ENCODE measurements at places on chromosomes 13 and 19. TPM values are rescaled to one million over a fixed set of nuclear protein-coding genes. Genes with fewer than 3 reads are reported as not detected.

GRCh38 chr13:44459674-44460073 lies 86.0 kb downstream of the SERP2 start:
- DNase-seq: no peak

DNA sequence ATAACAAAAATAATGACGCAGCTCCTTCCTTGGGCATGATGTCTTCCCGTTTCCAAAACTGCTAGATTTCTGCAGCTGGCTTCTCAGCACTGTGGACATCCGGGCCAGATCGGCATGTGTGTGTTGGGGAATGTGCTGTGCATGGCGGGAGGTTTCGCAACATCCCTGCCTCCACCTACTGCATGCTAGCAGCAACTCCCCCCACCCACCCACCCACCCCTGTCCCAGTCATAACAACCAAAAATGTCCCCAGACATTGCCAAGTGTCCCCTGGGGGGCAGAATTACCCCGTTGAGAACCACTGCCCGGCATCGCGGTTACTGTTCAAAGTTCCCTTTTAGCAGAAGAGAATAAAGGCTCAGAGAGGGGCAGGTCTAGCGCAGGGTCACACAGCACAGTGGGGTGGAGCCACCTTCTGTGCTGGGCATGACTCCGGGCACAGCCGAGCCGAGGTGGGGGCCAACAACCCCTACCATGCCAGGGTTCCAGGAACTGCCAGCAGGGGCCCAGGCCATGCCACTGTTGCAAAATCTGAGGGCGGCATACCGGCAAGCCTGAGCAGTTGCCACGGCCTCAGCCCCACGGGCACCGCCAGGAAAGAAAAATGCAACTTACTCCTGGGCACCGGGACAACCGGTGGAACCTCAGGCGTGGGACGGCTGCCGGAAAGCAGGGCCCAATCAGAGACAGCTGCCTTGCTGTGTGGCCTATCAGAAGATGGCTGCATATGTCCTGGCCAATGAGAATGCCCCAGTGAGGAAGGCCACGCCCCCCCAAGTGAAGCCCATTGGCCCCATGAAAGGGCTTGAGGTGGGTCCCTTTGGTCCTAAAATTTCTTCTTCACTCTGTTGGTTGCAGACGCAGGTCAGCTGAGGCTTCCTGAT lies 22.5 kb upstream of the NFIC start:
- DNase-seq: peak; percentile 82

IL4I1 gene
- total RNA-seq: 1.5 TPM

GRCh38 chr13:66875264-66875663 lies 354.9 kb downstream of the PCDH9 start:
- DNase-seq: no peak

MEIOSIN gene
- not detected for total RNA-seq

DNA sequence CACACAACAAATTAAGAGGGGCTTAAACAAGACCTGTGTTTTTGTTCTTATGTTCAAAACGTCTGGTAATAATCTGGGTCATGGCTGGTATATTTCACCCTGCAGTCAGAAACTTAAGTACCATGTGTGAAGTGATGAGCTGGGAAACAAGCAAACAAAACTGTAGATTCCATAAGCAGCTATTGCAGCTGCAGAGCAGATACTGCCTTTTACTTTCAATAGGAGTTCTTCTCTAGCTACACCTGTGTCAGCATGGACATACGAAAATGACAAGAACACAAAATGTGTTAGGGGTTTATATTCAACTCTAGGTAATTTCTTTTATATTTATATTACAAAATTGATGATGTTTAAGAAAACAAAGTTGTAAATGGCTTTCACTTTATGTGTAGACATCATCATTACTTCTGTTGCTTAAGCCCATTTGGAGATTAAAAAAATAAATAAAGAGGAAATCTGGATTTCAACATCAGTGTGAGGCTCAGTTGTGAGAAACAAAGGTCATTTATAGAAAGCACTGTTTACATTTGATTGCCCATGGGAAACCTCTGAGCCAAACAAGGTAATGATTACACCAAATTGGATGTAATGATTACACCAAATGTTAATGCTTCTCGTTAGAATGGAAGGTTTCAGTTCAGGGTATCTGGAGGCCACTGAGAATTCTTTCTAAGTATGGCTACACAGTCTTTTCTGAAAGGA lies 451.0 kb upstream of the SLC10A2 start:
- no peak for DNase-seq

BRME1 gene
- 0.83 TPM for total RNA-seq

APLP1 gene
- total RNA-seq: 2.6 TPM

- DNase-seq: no peak
Observed at GRCh38 chr19:8310342-8311055, 2.3 kb upstream of the CD320 start.

DNA sequence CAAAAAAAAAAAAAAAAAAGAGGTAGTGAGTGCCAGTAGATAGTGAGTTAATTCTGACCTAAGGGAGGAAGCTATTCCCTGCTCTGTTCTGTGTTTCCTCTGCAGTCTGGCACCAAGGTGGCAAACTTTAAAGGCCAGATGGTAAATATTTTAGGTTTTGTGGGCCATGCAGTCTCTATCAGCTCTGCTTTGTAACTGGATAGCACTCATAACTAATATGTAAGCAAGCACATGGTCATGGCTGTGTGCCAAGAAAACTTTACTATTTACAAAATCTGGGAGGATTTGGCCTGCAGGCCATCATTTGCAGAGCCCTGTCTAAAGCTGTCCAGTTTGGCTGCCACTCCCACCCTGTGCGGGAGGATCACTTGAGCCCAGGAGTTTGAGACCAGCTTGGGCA lies 4.3 kb downstream of the PIN1 start:
- DNase-seq: no peak

DNA sequence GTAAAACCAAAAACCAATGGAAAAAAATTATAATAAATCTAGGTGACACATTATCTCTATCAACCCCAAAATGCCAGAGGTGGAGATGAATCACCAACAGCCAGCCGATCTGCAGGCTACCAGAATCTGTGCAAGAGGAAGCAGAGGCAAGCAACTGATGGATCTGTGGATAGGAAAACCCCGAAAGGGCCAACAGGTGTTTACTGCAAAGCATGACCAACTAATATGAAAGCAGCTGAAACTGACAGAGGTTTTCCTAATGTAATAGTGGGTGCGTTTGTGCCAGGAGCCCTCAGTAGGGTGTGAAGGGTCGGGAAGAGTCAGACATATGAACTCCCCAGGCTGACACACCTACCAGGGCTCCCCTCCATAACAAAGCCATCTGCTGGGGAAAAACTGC lies 554.6 kb downstream of the RFC3 start:
- no peak for DNase-seq

SPTBN4 gene
- 6.6 TPM for total RNA-seq

GRCh38 chr13:56201834-56202233 lies 938.9 kb upstream of the PRR20A start:
- no peak for DNase-seq

Data from fibroblast of lung (primary cell).